ENCODE measurements at places on chromosomes 4 and X.

DNA sequence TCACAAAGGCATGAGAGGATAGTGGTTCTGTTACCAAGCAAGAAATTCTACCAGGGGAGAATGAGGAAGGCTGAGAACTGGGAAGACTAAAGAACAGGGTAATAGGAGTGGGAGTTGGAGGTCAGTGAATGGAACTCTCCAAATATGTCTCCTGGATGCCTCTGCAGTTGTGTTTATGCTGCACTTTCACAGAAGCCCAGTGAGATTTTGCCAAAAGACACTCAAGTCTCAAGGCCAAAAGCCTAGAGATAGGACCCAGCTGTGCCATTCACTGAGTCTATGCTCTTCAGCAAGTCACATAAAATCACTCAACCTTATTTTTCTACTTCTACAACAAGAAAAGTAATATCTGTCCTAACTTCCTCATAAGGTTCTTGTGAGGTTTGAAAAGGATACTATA is 285.4 kb downstream of the UNC5C start:
- DNase-seq: no peak

DNA sequence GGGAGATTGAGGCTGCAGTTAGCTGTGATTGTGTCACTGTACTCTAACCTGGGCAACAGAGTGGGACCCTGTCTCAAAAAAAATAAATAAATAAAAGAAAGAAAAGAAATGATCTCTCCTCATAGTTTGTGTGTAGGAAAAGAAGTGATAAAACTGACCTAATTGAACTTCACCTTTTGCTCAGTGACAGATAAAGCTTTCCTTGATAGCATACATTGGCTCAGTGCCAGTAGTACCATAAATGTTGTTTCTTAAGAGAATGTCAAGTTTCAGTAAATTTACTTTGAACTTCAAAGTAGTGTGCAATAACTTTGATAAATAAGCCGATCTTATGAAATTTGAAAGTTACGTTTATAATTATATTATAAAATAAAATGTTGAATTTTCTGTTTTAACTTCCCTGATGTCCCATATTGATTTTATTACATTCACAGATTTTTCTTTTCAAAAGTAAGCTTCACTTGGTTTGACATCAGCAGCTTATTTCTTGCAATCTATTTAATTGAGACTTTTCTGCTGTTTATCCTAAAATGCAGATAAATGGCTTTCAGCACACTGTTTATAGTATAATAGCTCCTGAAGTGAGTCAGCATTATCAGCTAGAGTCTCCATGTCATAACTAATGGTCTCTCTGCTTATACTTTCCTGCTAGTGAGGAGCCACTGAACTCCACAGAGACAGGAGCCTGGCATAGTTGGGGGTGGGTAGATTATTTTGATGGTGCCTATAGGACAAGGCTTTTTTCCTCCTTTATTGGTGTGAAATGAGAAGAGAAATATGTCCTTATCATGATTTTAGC is 330.1 kb downstream of the BMPR1B start:
- DNase-seq: no peak

DNA sequence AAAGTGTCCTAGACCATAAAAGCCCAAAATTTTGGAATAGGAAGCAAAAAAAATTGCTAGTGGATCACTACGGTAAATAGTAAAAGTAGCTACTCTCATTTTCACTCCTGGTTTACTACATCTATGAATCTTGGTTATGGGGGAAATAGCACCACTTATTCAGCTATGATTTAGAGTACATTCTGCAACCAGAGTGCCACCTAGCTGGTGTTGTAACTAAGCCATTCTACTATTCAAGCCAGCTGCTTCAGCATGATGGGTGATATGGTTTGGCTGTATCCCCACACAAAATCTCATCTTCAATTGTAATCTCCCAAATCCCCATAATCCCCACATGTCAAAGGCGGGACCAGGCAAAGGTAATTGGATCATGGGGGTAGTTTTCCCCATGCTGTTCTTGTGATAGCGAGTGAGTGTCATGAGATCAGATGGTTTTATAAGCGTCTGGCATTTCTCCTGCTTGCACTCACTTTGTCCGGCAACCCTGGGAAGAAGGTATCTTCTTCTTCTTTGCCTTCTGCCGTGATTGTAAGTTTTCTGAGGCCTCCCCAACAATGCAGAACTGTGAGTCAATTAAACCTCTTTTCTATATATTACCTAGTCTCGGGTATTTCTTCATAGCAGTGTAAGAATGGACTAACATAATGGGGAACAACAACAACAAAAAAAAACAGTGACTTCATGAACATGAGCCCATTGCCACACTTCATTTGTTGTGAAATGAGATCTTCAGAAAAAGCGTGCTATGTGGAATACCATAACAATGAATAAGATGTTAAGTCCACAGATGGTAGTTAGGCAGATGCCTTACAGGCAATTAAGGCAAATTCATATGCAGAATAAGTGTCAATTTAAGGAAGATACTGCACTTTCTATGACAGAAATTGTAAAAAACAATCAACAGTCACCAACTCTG is 280.1 kb downstream of the PABPC4L start:
- peak; percentile 3 for DNase-seq

DNA sequence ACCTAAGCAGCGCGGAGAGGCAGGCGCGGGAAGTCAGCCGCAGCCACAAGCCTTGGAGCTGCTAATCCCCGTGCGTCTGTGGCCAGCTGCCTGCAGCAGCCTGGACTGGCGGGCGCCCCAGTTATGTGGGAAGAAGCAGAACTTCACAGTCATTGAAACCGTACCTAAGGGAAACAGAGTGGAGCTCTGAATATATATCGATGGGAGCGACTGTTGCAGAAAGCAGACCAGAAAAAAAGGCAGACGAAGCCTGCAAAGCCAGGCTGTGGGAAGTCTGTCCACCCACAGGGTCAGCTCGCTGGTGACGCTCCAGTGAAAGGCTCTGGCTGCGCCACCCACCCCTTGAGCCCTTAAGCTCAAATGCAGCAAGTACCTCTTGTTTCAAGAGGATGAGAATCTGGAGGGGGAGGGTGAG is 24.7 kb downstream of the KCNE5 start:
- DNase-seq: no peak

DNA sequence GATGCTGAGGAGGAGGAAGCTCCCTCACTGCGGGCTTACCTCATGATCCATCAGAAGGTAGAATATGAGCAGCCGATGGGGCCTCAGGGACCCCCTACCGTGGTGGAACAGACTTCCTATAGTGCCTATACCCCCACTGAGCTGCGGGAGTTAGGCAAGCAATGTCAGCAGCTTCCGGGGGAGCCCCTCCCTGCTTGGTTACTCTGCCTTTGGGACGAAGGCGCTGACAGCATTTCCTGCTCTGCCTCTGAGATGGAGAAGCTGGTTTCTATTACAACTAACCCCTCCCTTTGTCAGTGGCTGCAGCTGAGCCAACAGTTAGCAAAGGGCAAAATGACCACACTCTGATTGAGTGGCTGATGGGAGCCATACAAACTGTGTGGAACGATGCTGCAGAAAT is 430.7 kb downstream of the IDS start:
- DNase-seq: peak; percentile 52

GRCh38 chr4:141652161-141652778 is 15.9 kb downstream of the IL15 start:
- no peak for DNase-seq

- DNase-seq: no peak
These were observed 11.2 kb upstream of the BCOR start for GRCh38 chrX:40108959-40109287.

GRCh38 chr4:86890790-86891189 is 1.4 kb downstream of the C4orf36 start:
- no peak for DNase-seq

- no peak for DNase-seq
These were observed 204.9 kb downstream of the AASDH start for GRCh38 chr4:56182356-56182755.

GRCh38 chr4:38106886-38107514 is 146.8 kb downstream of the PTTG2 start:
- DNase-seq: no peak

DNA sequence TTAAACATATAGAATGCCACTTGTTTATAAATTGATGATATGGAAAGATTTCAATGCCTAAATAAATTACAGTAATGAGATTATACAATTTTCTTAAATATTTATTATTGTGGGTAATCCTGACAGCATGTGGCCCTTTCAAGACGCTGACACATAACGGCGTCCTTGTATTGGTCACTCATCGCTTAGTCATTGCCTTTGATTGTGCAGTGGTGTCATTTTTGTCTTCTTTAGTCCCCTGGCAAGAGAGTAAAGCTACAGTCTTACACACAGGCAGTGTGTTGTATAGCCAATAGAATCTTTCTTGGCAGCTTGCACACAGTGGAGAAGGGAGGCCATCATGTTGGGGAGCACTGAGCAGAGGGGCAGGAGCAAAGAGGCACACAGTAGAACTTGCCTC is 361.8 kb upstream of the GALNT7 start:
- DNase-seq: no peak

GRCh38 chrX:288561-288991 is 7.4 kb downstream of the PLCXD1 start:
- DNase-seq: no peak

- DNase-seq: no peak
These were observed 226.2 kb downstream of the PALLD start for GRCh38 chr4:168723020-168723419.

GRCh38 chrX:116277351-116278225 is 107.0 kb downstream of the AGTR2 start:
- DNase-seq: no peak

- no peak for DNase-seq
These were observed 346.0 kb upstream of the GATB start for GRCh38 chr4:152106781-152107321.

GRCh38 chrX:17812763-17813162 is 48.3 kb downstream of the RAI2 start:
- DNase-seq: no peak

GRCh38 chr4:152640058-152640921 is 39.5 kb downstream of the TMEM154 start:
- no peak for DNase-seq

- DNase-seq: no peak
These were observed 29.3 kb downstream of the CXorf58 start for GRCh38 chrX:23937100-23937499.

- no peak for DNase-seq
These were observed 2.7 kb downstream of the PDLIM5 start for GRCh38 chr4:94454405-94454804.

GRCh38 chrX:9786798-9787635 is 788 bp downstream of the SHROOM2 start:
- no peak for DNase-seq

DNA sequence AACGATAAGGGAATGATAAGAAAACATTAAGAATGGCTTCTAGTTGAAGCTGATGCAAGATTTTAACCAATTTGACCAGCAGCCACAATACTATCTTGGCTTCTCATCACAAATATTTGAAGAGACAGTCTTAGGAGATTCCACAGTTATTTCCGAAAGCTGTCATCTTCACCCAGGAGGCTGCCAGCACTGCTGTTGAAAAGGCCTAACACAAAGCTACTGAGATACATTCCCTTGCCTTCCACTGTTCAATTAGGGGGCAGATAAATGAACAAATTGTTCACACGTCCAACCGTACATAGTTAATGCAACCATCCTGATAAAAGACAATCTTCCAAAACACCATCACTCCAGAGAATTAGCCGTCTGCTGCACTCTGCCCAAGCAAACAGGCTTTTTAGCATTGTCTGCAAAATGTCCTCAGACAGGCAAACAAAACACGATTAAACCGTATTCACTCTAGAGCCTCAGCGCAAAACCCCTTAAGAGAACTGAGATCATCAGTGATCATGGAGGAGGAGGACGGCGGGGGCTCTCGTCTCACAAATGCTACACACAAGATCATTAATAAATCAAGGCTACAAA is 189.8 kb upstream of the PSAPL1 start:
- no peak for DNase-seq

DNA sequence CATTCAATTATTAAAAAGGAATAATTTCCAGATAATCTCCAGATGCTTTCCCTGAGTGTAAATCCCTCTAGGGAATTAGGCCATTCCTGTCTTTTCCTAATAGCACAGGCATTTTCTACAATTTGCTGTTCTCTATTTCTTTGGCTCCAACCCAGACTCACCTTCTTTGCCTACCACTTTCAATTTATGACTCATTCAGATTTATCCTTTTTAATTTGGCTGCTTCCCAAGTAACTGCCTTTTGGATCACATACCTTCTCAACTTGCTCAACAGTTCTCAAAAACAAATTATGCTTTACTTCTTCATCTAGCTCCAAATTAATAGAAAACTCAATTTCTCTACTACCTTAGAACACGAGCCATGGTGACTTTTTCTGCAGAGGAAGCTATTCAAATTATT is 1166.3 kb upstream of the PCDH7 start:
- no peak for DNase-seq

DNA sequence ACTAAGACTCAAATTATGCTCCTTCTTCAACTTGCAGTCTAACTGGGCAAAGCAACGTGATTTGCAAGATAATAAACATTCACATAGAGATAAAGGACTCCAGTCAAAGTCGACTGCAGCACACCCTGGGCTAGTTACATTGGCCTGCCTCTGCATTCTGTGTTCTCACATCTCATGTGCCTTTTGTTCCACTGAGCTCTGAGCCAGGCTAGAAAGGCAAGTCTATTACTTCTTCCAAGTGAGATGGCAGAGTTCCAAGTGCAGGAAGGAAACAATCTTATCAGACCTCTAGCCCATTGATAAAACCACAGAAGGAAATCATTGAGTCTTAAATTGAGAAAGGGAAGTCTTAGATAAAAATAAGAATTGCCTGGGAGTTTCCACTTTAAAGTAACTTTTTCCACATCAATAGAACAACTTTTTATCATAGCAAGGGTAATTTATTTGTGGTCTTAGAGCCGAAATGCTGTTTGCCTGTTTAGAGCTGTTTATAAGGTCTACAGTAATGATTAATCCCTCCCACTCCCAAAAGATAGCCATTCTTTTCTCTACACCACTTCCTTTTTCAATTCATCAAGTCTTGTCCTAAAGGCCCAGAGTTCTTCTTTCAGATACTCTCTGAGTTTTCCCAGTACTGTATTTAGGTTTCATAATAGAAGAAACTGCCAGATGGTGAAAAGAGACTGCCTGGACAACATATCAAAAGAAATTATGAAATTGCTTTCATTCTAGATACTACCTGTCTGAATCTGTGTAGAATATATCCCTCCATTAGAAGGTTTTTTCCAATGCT is 200.2 kb downstream of the GUCY2F start:
- no peak for DNase-seq

DNA sequence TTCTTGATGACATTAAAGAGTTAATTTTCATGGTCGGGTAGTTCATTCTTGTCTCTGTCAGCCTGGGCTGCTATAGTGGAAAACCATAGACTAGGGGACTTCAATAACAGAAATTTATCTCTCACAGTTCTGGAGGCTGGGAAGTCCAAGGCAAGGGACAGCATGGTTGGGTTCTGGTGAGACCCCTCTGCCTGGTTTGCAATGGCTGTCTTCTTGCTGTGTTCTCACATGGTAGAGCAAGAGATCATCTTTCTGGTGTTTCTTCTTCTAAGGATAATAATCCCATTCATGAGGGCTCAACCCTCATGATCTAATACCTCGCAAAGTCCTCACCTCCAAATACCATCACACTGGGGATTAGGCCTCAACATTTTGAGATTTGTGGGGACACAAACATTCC is 50.1 kb downstream of the RHOH start:
- no peak for DNase-seq

DNA sequence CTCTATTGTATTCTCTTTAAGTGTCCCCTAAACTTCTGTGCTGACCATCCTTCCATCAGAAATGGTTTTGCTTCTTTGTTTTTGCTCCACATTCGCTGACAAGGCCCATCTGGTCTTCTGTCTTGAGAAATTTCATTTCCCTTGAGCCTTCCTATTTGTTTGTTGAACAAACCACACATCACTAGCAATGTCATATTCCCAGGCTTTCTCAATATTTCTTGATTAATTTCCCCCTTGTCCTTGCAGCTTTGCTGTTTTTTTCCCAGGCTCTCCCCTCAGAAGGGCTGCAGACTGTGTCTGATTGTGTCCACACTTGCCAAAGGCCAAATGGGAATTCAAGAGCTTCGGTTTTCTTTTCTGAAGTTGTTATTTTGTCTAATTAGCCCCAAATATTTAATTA is 158.9 kb downstream of the MID1IP1 start:
- no peak for DNase-seq
